ENCODE measurements at places on chromosomes 4 and X. TPM values are rescaled to one million over a fixed set of nuclear protein-coding genes. Genes with fewer than 3 reads are reported as not detected.
A peak's percentile ranks its signal among the peaks of the same experiment; 100 is the strongest.

TENM3 gene
- 5.4 TPM for total RNA-seq

GRCh38 chrX:11558972-11559371 is 106.7 kb downstream of the ARHGAP6 start:
- DNase-seq = peak; percentile 40

- no peak for DNase-seq
These were observed 153.0 kb upstream of the RPS6KA6 start for GRCh38 chrX:84340968-84341367.

GRCh38 chrX:19370061-19370460 is 26.3 kb downstream of the PDHA1 start:
- DNase-seq = no peak

STK32B gene
- 1.1 TPM for total RNA-seq

- no peak for DNase-seq
These were observed 32.5 kb downstream of the AKAP4 start for GRCh38 chrX:50168241-50168687.

DNA sequence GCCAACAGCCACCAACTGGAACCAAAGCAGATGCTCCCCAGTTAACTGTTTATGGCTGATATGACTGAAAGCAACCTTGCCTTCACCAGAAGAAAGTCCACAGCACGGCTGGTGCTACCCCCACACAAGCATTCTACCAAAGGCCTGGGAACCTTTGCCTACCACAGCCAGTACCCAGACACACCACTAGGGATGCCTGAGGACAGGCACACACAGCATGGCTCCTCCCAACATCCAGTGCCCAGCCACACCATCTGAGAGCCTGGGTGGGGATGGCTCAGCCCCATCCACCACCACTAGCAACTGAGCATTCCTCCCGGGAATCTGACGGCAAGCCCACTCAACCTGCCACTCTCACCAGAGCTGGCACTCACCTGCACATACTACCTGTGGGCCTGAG is 178.6 kb downstream of the SLC7A11 start:
- DNase-seq = no peak

CT45A2 gene
- total RNA-seq = not detected

CT45A8 gene
- not detected for total RNA-seq

DNA sequence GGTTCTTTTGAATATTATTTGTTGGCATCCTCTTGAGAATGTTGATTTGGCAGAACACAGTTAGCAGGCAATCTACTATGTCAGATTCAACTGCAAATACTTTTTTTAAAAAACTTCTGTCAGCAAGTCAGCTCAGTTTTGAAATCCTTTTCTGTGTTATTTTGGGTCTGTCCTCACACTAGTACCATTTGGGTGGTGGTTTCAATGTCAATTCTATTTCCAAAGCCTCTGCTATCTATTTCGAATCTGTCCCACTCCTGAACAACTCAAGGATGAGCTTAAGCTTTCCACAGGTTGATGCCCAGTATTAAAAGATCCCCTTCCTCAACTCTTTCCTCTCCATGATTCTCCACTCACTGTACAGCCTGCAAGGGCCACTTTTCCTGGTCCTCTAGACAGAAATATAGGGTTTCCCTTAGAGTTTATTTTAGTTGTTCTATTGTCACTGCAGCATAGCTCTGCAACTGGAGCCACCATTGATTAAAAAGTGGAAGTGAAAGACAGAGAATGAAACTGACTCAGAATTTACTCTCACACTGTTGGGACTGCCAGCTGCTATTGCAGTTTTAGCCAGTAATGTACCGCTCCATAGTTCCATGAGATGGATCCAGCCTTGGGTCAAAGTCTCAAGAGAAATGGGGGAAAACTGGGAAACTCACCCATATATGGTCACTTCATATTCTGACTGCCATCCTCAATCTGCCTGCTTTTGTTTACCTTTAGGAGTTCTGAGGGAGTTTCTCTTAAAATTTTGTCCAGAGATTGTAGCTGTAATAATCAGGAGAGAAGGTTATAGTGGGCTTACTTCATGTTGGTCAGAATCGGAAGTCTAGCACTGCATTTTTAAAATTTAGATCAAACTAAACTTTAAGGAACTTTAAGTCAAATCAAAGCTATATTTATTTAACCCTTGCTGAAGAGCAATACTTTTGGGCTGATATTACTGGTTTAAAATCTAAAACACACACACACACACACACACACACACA is 14.6 kb downstream of the HDX start:
- DNase-seq = no peak

DNA sequence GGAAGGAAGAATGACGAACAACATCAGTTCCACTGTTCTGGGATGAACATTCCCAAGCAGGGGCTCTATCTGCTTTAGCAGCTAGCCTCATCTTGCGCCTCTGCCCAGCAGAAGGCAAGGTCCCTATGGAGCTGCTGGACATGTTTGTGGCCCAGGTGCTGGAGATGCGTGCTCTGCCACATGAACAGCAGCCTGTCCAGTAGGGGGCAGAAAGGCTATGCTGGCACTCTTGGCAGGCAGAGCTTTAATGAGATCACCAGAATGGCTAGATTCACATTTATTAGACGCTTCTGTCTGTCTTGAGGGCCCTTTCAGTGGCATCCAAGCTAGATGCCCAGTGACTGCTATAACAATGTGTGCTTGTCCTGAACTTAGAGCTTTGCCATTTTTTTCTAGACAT is 1826.0 kb downstream of the STIM2 start:
- DNase-seq = peak; percentile 60

DNA sequence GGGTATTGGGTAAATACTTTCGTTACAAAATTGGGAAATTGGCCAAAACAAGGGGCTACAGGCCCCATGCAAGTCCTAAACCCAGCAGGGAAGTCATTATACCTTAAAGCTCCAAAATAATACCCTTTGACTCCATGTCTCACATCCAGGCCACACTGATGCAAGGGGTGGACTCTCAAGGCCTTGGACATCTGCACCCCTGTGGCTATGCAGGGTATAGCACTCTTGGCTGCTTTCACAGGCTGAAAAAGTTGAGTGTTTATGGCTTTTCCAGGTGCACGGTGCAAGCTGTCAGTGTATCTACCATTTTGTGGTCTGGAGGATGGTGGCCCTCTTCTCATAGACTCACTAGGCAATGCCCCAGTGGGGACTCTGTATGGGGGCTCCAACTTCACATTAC is 326.5 kb downstream of the TEX13C start:
- DNase-seq = peak; percentile 1

- no peak for DNase-seq
These were observed 123.5 kb upstream of the WDR1 start for GRCh38 chr4:10239982-10240654.

GPR173 gene
- 2.2 TPM for total RNA-seq

AMBN gene
- total RNA-seq = not detected

C4orf33 gene
- 3.2 TPM for total RNA-seq

APLN gene
- 11.6 TPM for total RNA-seq

GRCh38 chr4:12293906-12294525 is 865.3 kb upstream of the HS3ST1 start:
- no peak for DNase-seq

GRCh38 chr4:100649417-100649816 is 131.6 kb upstream of the EMCN start:
- DNase-seq = peak; percentile 11

GUCY1A1 gene
- 9.3 TPM for total RNA-seq

DNA sequence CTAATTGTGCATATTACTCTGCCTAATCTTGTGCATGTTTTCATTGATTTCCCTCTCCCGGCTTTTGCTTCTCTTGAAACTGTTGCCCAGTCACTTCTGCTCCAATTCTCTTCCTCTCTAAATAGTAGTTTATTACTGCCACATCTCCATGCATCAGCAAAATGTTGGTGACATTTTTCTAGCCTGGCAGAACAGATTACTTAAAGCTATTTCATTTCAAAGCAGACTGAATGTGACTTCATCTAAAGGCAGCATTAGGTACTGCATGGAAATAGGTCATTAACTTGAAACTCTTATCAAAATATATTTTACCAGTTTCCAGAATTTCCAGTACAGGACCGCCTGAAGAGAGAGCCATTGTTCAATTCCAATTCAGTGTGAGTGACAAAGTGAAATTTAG is 52.4 kb downstream of the HPGDS start:
- DNase-seq = no peak

DNA sequence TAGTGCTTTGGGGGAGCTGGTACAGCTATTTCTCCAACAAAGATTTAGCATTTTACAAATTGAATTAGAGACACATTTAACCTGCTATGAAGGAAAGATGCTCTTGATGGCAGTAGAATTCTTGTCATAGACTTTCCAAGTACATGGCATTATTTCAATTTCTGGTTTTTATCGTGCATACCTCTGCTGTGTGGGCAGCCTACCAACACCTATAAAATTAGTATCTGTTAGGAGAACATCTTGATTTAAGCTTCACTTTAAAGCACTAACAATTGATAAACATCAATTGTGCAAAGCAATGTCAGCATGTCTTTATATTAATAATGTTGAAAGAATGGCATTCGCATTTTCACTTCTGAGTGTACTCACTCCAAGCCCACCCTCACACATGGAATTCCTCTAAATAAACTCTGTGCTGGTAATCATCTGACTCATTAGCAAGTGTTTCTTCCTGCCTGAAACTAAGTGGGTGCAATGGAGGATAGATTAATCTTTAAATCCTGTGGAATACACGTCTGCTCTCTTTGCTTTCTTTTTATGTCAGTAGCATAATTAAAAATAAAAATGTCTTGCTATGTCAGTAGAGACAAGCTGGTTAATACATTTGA is 279.8 kb upstream of the MAGEB18 start:
- DNase-seq = no peak

GRCh38 chrX:41722214-41722613 is 1.8 kb upstream of the GPR82 start:
- DNase-seq = no peak

SPATA4 gene
- 0.15 TPM for total RNA-seq

DNA sequence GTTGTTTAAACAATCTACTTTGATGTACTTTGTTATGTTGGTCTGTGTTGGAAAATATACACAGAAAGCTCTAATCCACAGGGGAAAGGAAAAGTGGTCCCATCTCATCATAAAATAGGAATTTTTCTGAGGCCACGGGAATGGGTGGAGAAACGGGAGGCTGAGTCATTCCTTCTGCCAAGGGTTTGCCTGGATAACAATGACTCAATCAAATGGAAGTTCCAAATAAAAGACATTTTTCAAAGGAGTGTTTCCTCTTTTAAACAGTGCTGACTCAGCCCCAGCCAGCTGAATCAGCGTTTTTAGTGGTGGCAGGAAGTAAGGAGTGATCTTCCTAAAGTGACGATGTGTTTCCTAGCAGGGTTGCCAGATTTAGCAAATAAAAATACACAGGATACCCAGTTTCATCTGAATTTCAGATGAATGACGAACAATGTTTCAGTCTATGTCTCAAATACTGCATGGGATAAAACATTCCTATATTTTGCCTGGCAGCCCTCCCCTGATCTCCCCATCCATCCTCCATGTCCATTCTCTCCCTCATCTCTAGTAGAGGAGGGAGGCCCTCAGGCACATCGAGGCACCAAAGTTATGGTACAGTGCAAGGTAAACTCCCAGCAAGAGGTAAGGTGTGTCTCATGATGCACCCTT is 345.4 kb upstream of the GATB start:
- DNase-seq = peak; percentile 97

DNA sequence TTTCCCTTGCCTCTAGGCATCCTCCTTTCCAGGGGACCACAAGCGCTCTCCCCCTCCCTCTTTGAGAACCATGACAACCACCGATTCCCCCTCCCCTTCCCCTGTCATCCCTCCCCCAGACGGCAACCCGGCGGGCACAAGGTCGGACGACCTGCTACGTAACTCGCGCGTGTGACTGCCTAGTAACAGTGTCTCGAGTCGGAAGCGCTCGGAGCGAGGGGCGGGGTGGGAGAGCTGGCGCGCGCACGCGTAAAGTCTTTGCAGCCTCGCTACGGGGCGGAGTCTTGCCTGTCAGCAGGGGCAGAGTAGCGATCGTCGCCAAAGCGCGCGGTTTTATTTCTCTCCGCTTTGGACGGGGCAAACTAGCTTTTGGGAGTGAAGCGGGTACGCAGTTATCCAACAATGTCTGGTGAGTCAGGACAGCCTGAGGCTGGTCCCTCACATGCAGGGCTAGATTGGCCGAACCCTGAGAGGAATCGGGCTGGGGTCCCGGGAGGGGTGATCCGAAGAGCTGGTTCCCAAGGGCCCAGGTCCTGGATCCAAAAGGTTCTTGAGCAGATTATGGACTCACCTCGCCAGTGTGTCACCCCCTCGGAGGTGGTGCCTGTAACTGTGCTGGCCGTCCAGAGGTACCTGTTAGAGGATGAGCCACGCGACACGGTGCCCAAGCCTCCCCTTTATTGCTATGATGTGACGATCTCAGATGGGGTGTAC is at the start of gene RADX:
Gene RADX (plus strand): TSS at position 300 of the 714 bp plus-strand sequence. CDS start 103 bp downstream, at position 403.
- peak; percentile 45 for DNase-seq

GATA1 gene
- total RNA-seq = not detected

GAGE2A gene
- total RNA-seq = not detected

C1QTNF7 gene
- not detected for total RNA-seq

GPAT3 gene
- total RNA-seq = 34.2 TPM

- DNase-seq = peak; percentile 38
These were observed 5.0 kb downstream of the FGF2 start for GRCh38 chr4:122831515-122832196.

DNA sequence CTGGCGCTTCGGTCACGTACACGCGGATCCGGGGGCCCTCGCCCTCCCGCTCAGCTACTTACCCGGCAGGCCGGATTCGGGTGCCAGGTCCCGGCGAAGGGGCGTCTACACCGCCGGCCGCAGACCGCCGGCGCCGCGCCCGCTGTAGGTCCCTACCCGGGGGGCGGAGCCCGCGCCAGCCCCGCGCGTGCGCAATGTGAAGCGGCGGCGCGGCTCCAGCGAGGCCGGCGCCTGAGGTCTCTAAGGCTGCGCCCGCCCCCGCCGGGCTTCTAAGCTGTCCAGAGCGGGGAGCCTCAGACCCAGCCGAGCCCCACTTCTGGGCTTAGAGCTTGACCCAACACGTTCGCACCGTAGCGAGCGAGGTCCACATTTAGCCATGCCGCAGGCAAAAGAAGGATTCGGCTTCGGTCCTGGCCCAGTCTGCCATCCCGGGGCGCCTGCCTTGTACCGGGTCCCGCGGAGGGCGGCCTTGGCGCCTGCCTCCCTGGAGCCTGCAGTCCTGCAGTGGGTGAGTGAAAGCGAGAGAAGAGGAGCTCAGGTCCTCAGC is at the start of gene ZNF518B:
Gene ZNF518B (minus strand): TSS at position 172 of the 547 bp plus-strand sequence. CDS start 11,098 bp downstream, outside the sequence.
- peak; percentile 70 for DNase-seq

ZNF157 gene
- 0.07 TPM for total RNA-seq

MAGEA2 gene
- total RNA-seq = not detected

GRCh38 chr4:157527954-157528353 is 307.4 kb downstream of the GRIA2 start:
- no peak for DNase-seq

STEEP1 gene
- total RNA-seq = 104 TPM

GRCh38 chr4:82906469-82906868 is 5.9 kb downstream of the THAP9 start:
- no peak for DNase-seq

GRCh38 chr4:73730867-73731266 is 9.5 kb upstream of the CXCL8 start:
- DNase-seq = no peak

ADH6 gene
- total RNA-seq = not detected

GRCh38 chr4:20889901-20890300 is 189.6 kb downstream of the PACRGL start:
- no peak for DNase-seq

- no peak for DNase-seq
These were observed 727.8 kb downstream of the GRID2 start for GRCh38 chr4:93031431-93032098.

DGAT2L6 gene
- not detected for total RNA-seq

All from PC-3 (cell line).